ENCODE measurements at places on chromosomes 13 and 19. TPM values are rescaled to one million over a fixed set of nuclear protein-coding genes. Genes with fewer than 3 reads are reported as not detected.
A peak's percentile ranks its signal among the peaks of the same experiment; 100 is the strongest.

DNA sequence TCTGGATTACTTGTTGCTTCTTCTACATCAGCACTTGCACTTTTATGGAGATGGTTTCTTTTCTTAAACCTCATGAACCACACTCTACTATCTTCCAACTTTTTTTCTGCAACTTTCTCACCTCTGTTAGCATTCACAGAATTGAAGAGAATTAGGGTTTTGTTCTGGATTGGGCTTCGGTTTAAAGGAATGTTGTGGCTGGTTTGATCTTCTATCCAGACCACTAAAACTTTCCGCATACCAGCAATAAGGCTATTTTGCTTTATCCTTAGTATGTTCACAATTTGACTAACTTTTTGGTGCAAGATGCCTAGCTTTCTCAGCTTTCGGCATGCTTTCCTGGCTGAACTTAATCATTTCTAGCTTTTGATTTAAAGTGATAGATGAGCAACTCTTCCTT lies 666.7 kb upstream of the MIR17HG start:
- H3K27ac ChIP-seq = no peak overlapping the region
- H3K36me3 ChIP-seq = no peaks in the 10 kb centered on the region
- no peaks in the 10 kb centered on the region for H3K4me1 ChIP-seq
- no peak overlapping the region for H3K4me3 ChIP-seq
- no peak for DNase-seq

DNA sequence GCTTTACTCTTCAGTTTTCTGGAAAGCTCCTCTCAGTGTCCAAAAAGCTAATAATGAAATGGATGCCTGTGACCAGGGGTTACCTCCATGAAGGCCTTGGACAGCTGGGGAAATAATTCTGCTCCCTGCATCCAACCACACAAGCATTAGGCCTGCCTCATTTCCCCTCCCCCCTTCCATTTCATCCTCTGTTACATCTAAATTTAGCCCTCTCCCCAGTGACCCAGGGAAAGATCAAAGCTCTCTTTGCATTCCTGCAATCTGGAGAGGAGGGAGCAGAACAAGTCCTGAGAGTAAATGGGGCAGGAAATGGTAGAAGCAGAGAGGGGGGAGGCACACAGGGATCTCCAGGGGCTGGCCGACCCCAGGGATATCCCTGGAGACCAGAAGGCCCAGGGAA lies 452.7 kb downstream of the TSHZ3 start:
- H3K4me1 ChIP-seq = peaks cover 5% of the 10 kb centered on the region
- H3K36me3 ChIP-seq = no peaks in the 10 kb centered on the region
- no peaks in the 10 kb centered on the region for H3K27me3 ChIP-seq

- H3K27ac ChIP-seq = no peak overlapping the region
- H3K4me3 ChIP-seq = no peak overlapping the region
- H3K4me1 ChIP-seq = no peaks in the 10 kb centered on the region
- no peaks in the 10 kb centered on the region for H3K36me3 ChIP-seq
- no peaks in the 10 kb centered on the region for H3K27me3 ChIP-seq
Measured at GRCh38 chr13:40329781-40330485, 336.5 kb downstream of the FOXO1 start.

GRCh38 chr19:54387991-54388801 lies 23.5 kb upstream of the LAIR1 start:
- DNase-seq = no peak
- peaks cover 6% of the 10 kb centered on the region for H3K4me1 ChIP-seq
- H3K27ac ChIP-seq = no peak overlapping the region
- H3K4me3 ChIP-seq = no peak overlapping the region
- no peaks in the 10 kb centered on the region for H3K27me3 ChIP-seq

- peaks cover 11% of the 10 kb centered on the region for H3K4me1 ChIP-seq
- no peak overlapping the region for H3K27ac ChIP-seq
- H3K4me3 ChIP-seq = no peak overlapping the region
- DNase-seq = no peak
- no peaks in the 10 kb centered on the region for H3K27me3 ChIP-seq
Measured at GRCh38 chr13:97125810-97126738, 96.1 kb upstream of the MBNL2 start.

DNA sequence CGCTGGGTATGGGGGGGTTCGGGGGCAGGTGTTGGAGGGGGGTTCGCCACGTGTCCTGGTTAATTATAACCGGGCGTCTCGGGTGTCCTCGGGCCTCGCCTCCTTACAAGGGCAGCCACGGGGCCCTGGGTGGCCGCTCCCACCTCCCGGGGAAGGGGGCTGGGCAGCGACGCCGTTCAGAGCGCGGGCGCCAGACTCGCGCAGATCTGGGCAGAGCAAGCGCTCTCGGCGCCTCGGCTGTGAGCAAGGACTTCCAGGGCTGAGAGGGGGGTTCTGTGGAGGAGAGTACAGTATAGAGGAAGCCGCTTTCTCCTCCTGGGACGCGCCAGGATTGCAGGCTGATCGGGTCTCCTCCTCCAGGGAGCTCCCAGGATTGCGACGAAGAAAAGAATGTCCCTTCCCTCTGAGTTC lies 1.0 kb upstream of the CKM start:
- no peak overlapping the region for H3K4me3 ChIP-seq
- H3K27me3 ChIP-seq = no peaks in the 10 kb centered on the region
- H3K4me1 ChIP-seq = peaks cover 2% of the 10 kb centered on the region
- H3K27ac ChIP-seq = no peak overlapping the region
- H3K36me3 ChIP-seq = no peaks in the 10 kb centered on the region

DNA sequence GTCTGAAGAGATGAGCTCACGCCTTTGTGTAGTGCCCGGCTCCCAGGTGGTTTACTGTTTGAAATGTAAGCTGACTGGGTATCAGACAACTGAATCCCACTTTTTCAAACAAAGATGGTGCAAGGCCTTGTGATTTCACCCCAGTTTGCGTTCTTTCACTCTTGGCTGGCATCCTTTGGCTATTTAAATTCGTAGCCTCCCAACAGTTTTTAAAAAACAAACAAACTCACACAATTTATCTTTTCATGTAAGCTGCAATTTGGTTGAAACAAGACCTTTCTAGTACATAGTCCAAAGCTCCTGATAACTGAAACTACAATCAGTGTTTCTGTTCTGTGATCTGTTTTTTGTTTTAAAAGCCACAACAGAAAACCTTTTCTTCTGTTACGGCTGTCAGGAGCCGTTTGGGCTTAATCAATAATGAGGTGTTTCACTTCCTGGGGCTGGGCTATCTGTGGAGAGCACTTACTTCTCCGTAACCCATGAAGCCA lies 65.1 kb upstream of the NPAS1 start:
- DNase-seq = no peak
- no peaks in the 10 kb centered on the region for H3K27me3 ChIP-seq
- H3K4me1 ChIP-seq = peaks cover 4% of the 10 kb centered on the region
- H3K27ac ChIP-seq = no peak overlapping the region

- H3K4me3 ChIP-seq = no peak overlapping the region
- H3K27me3 ChIP-seq = no peaks in the 10 kb centered on the region
- DNase-seq = no peak
- H3K4me1 ChIP-seq = no peaks in the 10 kb centered on the region
Measured at GRCh38 chr13:29513002-29513980, 82.2 kb downstream of the SLC7A1 start.

GRCh38 chr13:24459234-24459633 lies 53.3 kb downstream of the PARP4 start:
- DNase-seq = no peak
- no peaks in the 10 kb centered on the region for H3K27me3 ChIP-seq
- H3K36me3 ChIP-seq = peaks cover 11% of the 10 kb centered on the region
- no peak overlapping the region for H3K4me3 ChIP-seq
- H3K4me1 ChIP-seq = no peaks in the 10 kb centered on the region
- H3K27ac ChIP-seq = no peak overlapping the region

DNA sequence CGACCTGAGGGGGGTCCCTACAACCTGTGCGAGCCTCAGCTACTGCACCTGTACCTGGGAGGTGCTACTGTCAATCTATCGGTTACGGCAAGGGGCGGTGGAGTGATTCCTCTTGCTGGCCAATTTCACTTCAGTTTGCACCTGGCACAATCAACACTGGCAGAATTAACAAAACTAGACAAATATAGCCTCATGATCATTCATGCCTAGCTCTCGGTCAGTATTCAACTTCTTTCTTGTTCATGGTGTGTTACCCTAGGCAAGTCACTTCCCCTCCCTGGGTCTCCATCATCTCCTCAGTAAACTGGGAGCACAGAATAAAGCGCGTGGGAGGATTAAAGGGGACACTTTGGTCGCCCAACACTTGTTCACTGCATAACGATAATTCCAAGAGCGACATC lies 618 bp downstream of the HAUS8 start:
- peak overlapping the region; percentile 91 for H3K27ac ChIP-seq
- H3K4me3 ChIP-seq = peak overlapping the region; percentile 71
- H3K36me3 ChIP-seq = peaks cover 2% of the 10 kb centered on the region
- no peaks in the 10 kb centered on the region for H3K27me3 ChIP-seq
- H3K4me1 ChIP-seq = peaks cover 8% of the 10 kb centered on the region
- no peak for DNase-seq

- no peak overlapping the region for H3K4me3 ChIP-seq
- no peak for DNase-seq
- H3K4me1 ChIP-seq = no peaks in the 10 kb centered on the region
Measured at GRCh38 chr19:31448221-31448657, 99.0 kb upstream of the TSHZ3 start.

- H3K36me3 ChIP-seq = no peaks in the 10 kb centered on the region
- H3K27me3 ChIP-seq = no peaks in the 10 kb centered on the region
- DNase-seq = no peak
Measured at GRCh38 chr13:25112695-25113255, 16.8 kb downstream of the PABPC3 start.

GRCh38 chr19:51121257-51121656 lies 3.4 kb upstream of the SIGLEC9 start:
- H3K4me3 ChIP-seq = no peak overlapping the region
- no peaks in the 10 kb centered on the region for H3K4me1 ChIP-seq
- no peaks in the 10 kb centered on the region for H3K27me3 ChIP-seq
- no peak for DNase-seq
- no peaks in the 10 kb centered on the region for H3K36me3 ChIP-seq

DNA sequence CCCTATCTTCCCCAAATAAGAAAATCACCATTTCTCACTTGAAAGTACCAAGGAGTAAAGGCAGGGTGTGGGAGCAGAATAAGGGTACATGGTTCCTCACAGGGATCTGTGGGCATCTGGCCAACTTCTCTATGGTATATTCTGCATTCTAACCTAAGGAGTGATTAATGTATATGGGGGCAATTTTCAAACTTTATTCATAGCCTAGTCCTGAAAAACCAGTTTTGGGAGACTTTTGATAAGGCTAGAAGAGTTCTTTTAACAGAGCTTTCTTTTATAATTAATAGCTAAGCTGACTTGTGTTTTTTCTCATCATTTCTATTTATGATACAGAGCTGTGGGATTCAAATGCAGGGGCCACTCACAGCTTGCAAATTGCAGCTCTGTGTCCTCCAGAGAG lies 852 bp downstream of the SCEL start:
- H3K36me3 ChIP-seq = no peaks in the 10 kb centered on the region
- DNase-seq = no peak
- no peaks in the 10 kb centered on the region for H3K27me3 ChIP-seq
- H3K27ac ChIP-seq = no peak overlapping the region

- no peak for DNase-seq
- H3K36me3 ChIP-seq = no peaks in the 10 kb centered on the region
- H3K27ac ChIP-seq = no peak overlapping the region
- peaks cover 26% of the 10 kb centered on the region for H3K4me1 ChIP-seq
Measured at GRCh38 chr13:101116826-101117225, 299.5 kb downstream of the NALCN start.

Gene TOMM40
- 178 TPM for total RNA-seq

Gene CCDC194
- total RNA-seq = not detected

Gene TNNT1
- total RNA-seq = 115 TPM
